IPS DF 6.9 (cell line): ENCODE measurements at places on chromosomes 11 and 22.
A peak's percentile ranks its signal among the peaks of the same experiment; 100 is the strongest.

GRCh38 chr11:67283481-67283963 is 5.6 kb upstream of the ANKRD13D start:
- no peak overlapping the region for H3K27ac ChIP-seq
- H3K27me3 ChIP-seq, result no peaks in the 10 kb centered on the region
- H3K4me1 ChIP-seq, result peaks cover 5% of the 10 kb centered on the region; the same call in 1 of the 2 replicates
- H3K4me3 ChIP-seq, result no peak overlapping the region
- DNase-seq, result no peak
- H3K36me3 ChIP-seq, result peaks cover 44% of the 10 kb centered on the region

DNA sequence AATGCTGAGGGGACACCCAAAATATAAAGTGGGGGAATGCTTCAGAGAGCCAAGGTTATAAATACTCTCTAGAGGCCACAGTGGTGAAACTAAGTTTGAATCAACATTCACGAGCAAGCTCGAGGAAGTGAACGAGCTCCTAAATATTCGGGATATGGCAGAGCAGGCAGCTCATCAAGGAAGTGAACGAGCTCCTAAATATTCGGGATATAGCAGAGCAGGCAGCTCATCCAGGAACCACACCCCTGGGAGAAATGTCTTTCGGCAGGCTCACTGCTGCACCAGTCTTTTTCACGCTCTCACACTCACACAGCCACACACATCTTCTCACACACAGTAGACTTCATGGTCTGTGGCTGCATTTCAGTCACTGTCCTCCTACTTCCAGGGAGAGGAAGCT is 787.5 kb downstream of the OPCML start:
- H3K27me3 ChIP-seq, result no peaks in the 10 kb centered on the region
- no peaks in the 10 kb centered on the region for H3K36me3 ChIP-seq
- H3K4me1 ChIP-seq, result no peaks in the 10 kb centered on the region

DNA sequence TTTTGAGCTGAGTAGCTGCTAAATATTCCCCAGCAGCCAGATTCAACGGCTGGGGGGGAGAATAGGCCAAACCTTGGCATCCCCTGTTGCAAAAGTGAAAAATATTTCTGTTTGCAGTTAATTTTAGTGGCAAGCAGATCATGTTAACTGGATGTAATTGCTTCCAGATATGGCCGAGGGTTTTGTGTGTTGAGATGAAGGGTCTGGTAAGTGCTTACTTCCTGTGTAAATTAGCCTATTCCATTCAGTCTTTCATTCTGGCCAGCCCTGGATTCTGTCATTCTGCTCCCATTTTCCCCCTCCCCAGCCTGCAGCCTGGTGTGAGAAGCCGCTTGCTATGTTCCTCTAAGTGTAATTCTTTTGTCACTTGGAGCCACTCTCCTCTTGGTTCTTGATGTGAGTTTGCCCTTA is 17.4 kb downstream of the ZBTB16 start:
- no peak overlapping the region for H3K27ac ChIP-seq
- no peak overlapping the region for H3K4me3 ChIP-seq
- no peak for DNase-seq
- peaks cover 12% of the 10 kb centered on the region for H3K27me3 ChIP-seq
- no peaks in the 10 kb centered on the region; the same call in 1 of the 2 replicates for H3K36me3 ChIP-seq

GRCh38 chr11:46977038-46977813 is 40.7 kb downstream of the CSTPP1 start:
- no peak overlapping the region for H3K4me3 ChIP-seq
- no peak overlapping the region for H3K27ac ChIP-seq
- peaks cover 2% of the 10 kb centered on the region; the same call in 1 of the 2 replicates for H3K4me1 ChIP-seq
- DNase-seq, result no peak
- H3K36me3 ChIP-seq, result no peaks in the 10 kb centered on the region

DNA sequence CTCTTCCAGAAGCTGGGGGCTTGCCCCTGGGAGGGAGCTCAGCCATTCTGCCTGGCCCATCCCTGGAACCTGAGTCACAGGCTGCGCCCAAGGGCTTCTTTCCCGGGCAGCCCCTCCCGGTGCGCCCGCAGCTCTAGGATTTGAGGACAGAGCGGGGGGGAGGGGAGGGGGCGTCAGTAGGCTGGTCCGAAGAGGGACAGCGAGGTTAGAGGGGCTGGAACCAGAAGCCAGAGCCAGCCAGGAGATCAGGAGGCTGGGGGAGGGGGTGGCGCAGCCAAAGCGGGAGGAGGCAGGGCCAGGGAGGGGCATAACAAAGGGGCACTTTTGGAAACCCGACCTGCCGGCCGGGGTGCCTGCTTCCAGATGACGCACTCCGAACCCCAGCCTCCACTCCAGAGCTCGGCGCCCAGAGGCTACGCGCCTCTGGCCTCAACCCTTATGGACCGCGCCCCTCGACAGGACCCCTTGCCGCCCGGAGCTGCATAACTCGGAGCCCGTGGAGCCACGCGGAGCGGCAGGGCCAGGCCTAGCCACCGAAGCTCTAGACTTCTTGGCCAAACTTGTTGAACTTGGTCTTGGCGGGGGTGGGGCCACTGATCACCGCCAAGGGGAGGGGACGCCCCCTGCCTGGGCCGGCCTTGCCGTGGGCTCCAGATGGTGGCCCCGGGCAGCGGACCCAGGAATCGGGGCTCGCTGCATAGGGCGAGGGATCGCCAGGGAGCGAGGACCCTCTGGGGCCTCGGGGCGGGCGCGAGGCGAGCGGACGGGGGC is 744 bp downstream of the PACSIN3 start:
- DNase-seq, result no peak
- 0 out of 2 replicates have a peak, but pooled peaks cover 2% of the 10 kb centered on the region for H3K4me1 ChIP-seq
- peak overlapping the region; percentile 49 for H3K4me3 ChIP-seq
- H3K27ac ChIP-seq, result no peak overlapping the region

DNA sequence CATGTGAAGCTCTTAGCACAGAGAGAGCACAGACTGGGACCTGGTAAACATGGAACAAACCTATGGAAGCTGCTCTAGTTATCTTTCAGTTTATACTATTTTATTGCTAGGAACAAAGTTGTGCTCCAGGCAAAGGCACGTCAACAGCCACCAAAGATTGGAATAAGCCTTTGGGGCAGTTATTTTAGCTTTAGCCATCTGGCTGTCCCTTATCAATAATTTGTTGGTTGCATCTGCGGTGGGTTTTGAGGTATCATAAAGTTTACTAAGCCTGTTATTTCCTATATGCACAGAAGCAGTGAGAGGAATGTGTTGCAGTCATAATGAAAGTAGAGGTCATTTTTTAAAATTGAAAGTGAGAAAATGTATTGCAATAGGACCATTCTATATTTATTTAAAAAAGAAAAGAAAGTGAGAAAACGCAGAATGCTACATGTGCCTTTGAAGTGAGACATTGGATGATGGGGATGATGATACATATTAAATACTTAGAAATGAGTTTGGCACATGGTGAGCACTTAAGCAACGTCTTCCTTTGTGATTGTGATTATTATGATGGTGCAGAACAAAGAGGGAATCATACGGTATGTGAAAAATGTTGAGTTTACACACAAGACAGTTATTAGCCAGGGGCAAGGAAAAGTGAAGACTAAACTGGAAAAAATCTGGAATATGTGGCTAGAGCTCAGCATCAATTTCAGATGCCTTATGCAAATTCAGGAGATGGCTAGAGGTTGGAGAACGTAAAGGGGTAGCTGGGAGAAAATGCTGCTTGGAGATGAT is 58.3 kb downstream of the PRR5L start:
- no peak overlapping the region for H3K27ac ChIP-seq
- H3K27me3 ChIP-seq, result no peaks in the 10 kb centered on the region
- H3K4me3 ChIP-seq, result no peak overlapping the region
- no peaks in the 10 kb centered on the region for H3K4me1 ChIP-seq

DNA sequence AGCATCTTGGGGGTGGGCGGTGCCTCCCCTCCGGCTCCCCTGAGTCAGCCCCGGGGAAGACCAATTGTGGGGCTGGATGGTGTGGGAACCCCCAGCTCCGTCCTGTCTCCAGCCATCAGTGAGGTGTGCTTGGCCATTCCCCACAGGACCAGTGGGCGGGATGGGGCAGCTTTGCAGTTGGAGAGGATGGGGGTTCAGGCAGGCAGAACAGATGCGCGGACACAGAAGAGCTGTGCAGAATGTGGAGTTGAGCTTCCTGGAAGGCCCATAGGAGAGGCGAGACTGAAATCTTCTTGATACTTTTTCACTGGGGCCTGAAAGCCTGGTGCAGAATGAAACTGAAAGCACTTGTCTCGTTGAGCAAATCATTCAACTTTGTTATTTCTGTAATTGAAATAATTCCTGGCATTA is 23.8 kb downstream of the PARVB start:
- peaks cover 3% of the 10 kb centered on the region; the same call in 1 of the 2 replicates for H3K4me1 ChIP-seq
- no peaks in the 10 kb centered on the region for H3K27me3 ChIP-seq
- no peaks in the 10 kb centered on the region for H3K36me3 ChIP-seq
- no peak for DNase-seq
- no peak overlapping the region for H3K4me3 ChIP-seq
- H3K27ac ChIP-seq, result no peak overlapping the region

DNA sequence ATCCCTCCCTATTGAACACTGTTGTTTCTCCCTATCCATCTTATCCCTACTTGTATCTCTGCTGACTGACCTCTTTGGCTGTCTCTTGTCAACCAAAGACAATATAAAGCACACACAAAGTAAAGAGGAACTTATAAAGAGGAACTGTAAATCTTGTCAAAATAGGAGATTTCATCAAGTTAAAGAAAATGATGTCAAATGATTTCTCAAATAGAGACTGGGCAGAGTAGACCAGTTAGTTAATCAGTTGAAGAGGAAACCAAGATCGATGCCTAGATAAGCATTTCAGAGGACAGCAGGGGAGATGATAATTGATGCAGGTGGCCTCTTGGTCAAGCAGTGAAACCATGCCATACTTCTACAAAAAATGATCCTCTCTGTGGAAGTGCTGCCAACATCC is 22.7 kb downstream of the KCNQ1OT1 start:
- no peak overlapping the region for H3K27ac ChIP-seq
- peaks cover 2% of the 10 kb centered on the region; the same call in 1 of the 2 replicates for H3K4me1 ChIP-seq
- no peak overlapping the region for H3K4me3 ChIP-seq
- no peak for DNase-seq

GRCh38 chr11:64719406-64719805 is 3.6 kb downstream of the NRXN2 start:
- no peaks in the 10 kb centered on the region for H3K36me3 ChIP-seq
- DNase-seq, result no peak
- no peak overlapping the region for H3K27ac ChIP-seq
- H3K4me3 ChIP-seq, result no peak overlapping the region

GRCh38 chr11:18522388-18522787 is 4.4 kb downstream of the TSG101 start:
- no peak for DNase-seq
- no peak overlapping the region for H3K4me3 ChIP-seq
- no peak overlapping the region for H3K27ac ChIP-seq
- no peaks in the 10 kb centered on the region for H3K27me3 ChIP-seq

- H3K27ac ChIP-seq, result no peak overlapping the region
- H3K27me3 ChIP-seq, result no peaks in the 10 kb centered on the region
- no peak for DNase-seq
- H3K4me1 ChIP-seq, result peaks cover 6% of the 10 kb centered on the region; the same call in 1 of the 2 replicates
Observed at GRCh38 chr11:12889243-12889642, 119.9 kb upstream of the RASSF10 start.

DNA sequence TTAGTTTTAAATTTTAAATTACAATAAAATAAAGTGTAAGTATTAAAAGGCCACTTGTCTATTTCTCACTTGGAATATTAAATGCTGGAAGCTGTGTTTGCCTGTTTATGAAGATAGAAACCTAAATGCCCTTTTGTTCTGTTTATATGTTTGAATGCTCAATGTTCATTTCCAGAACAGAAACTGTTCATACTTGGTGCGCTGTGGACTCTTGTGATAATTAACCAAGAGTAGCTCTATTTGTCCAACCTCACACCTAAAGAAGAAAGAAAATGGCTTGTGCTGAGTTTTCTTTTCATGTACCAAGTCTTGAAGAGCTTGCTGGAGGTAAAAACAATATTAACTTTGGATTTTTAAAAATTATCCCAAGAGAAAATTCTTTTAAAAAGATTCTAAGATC is 5.7 kb downstream of the C11orf54 start:
- H3K36me3 ChIP-seq, result no peaks in the 10 kb centered on the region; the same call in 1 of the 2 replicates
- H3K27ac ChIP-seq, result no peak overlapping the region
- no peaks in the 10 kb centered on the region for H3K4me1 ChIP-seq
- no peak for DNase-seq

GRCh38 chr22:36833073-36833472 is 16.2 kb upstream of the PVALB start:
- H3K4me1 ChIP-seq, result peaks cover 2% of the 10 kb centered on the region; the same call in 1 of the 2 replicates

GRCh38 chr11:92979176-92979575 is 9.7 kb downstream of the MTNR1B start:
- H3K4me3 ChIP-seq, result no peak overlapping the region
- no peak overlapping the region for H3K27ac ChIP-seq
- no peak for DNase-seq
- H3K36me3 ChIP-seq, result no peaks in the 10 kb centered on the region
- H3K27me3 ChIP-seq, result no peaks in the 10 kb centered on the region
- H3K4me1 ChIP-seq, result no peaks in the 10 kb centered on the region; the same call in 1 of the 2 replicates

GRCh38 chr11:126293726-126294125 is 10.1 kb upstream of the DCPS start:
- 0 out of 2 replicates have a peak, but pooled peaks cover 4% of the 10 kb centered on the region for H3K36me3 ChIP-seq
- no peaks in the 10 kb centered on the region for H3K4me1 ChIP-seq
- H3K27ac ChIP-seq, result no peak overlapping the region
- DNase-seq, result no peak
- no peak overlapping the region for H3K4me3 ChIP-seq

DNA sequence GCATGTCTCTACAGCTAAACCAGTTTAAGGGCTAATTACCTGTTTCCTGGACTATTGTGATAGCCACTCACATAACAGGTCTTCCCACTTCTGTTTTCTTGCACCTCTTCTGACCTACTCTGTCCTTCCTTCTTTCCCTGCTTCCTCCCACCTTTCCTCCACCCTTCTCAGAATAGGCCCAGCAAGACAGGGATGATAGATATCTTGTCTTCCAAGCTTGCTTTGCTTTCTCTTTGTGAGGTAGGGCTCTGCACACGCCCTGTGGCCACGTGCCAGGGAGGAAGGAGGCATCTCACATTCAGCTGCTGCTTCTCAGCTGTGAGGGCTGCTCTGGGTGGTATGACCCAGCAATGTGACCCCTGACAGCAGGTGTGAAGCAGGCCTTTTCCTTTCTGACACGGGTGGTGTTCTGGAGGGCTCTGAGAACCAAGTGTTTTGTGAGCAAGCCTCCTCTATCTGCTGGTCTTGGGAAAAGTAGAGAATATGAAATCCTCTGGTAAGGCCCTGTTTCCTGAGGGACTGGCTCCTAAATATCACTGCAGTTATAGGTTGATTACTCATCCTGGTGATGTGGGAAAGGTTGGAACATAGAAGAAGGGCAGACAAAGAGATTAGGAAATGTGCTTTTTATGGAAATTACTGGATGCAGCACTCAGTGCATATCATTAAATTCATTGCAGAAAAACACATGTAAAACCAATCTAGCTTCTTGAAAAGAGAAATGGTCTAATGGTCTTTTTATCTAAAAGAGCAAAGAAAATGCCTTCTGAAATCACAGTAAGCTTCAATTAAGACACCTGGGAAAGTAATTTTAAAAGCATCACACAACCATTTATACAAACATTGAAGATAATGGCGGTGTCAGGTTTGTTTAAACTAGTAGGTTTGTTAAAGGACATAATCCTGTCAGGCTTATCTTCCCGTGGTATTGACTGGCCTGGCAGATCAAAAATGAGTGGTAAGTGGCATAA is 8.5 kb downstream of the AMOTL1 start:
- no peak overlapping the region for H3K27ac ChIP-seq
- H3K27me3 ChIP-seq, result no peaks in the 10 kb centered on the region
- DNase-seq, result no peak
- no peaks in the 10 kb centered on the region for H3K36me3 ChIP-seq
- peaks cover 4% of the 10 kb centered on the region; the same call in 1 of the 2 replicates for H3K4me1 ChIP-seq
- no peak overlapping the region for H3K4me3 ChIP-seq
